Left cardiac atrium (tissue), 4 donors: ENCODE measurements at places on chromosomes 16 and 17. TPM values are rescaled to one million over a fixed set of nuclear protein-coding genes. Genes with fewer than 3 reads are reported as not detected.

OTOP2 gene
- not detected for total RNA-seq

GRCh38 chr16:22400900-22401299, 26.5 kb upstream of the CDR2 start:
- DNase-seq = no peak

- no peak for DNase-seq
These were observed 19.7 kb upstream of the MEIOC start for GRCh38 chr17:44636562-44636961.

DNA sequence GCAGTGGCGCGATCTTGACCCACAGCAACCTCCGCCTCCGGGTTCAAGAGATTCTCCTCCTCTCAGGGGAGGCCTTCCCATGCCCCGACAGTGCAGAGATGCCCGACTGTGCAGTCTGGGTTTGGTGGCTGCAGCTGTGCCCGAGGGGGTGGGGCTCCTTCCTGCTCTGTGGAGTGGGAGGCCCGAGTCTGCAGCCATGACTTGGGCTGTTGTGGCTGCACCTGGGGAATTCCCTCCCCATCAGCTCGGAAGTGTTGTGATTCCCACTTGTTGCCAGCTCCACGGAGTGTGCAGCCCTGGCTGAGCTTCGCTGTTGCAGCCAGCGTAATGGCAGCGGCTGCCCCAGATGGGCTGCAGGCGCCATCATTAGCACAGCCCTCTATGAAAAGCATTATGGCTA, 66.4 kb upstream of the SMIM36 start:
- no peak for DNase-seq

- no peak for DNase-seq
These were observed 530 bp upstream of the CCL22 start for GRCh38 chr16:57358086-57358420.

GRCh38 chr16:11524098-11524760, 62.5 kb downstream of the LITAF start:
- no peak for DNase-seq
